ENCODE measurements at places on chromosomes 4 and X. TPM values are rescaled to one million over a fixed set of nuclear protein-coding genes. Genes with fewer than 3 reads are reported as not detected.
A peak's percentile ranks its signal among the peaks of the same experiment; 100 is the strongest.

DNA sequence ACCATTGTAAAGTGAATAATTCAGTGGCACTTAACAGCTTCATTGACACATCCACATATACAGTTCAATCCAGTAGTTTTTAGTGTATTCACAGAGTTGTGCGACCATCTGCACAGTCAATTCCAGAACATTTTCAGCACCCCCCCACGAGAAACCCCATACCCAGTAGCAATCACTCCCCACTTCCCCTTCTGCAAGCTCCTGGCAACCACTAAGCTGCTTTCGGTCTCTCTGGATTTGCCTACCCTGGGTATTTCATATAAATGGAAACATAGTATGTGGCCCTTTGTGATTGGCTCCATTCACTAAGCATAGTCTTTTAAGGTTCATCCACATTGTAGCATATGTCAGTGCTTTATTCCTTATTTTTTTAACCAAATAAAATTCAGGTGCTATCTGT is 10.0 kb downstream of the MSL3 start:
- no peak overlapping the region for H3K4me3 ChIP-seq
- H3K4me1 ChIP-seq = no peaks in the 10 kb centered on the region
- H3K36me3 ChIP-seq = peaks cover 50% of the 10 kb centered on the region
- H3K27ac ChIP-seq = no peak overlapping the region
- H3K27me3 ChIP-seq = no peaks in the 10 kb centered on the region

The SPANXA2 gene
- not detected for total RNA-seq

DNA sequence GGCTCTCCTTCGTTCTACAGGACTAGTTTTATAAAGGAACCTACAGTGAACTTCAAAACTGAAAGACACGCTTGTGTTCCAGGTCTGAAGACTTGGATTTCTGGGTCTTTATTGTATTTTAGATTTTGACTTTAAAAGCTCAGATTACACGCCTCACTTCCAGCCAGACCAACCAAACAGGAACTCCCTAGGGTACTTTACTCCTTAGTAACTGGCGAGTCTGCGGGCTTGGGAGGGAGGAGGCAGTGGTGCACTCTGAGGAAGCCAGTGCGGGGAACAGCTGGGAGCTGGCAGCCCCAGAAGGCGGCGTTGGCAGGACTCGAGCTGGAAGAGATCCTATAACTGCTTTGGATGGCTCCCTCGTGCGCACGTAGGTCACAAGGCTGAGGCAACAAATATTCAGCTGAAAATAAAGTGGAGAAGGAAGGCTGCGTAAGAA is 391 bp upstream of the PHKA1 start:
- no peaks in the 10 kb centered on the region for H3K36me3 ChIP-seq
- H3K27me3 ChIP-seq = peaks cover 4% of the 10 kb centered on the region
- H3K4me1 ChIP-seq = peaks cover 3% of the 10 kb centered on the region
- DNase-seq = peak; percentile 92
- H3K27ac ChIP-seq = peak overlapping the region; percentile 83

The SMIM43 gene
- 0.83 TPM for total RNA-seq

GRCh38 chrX:146614663-146615478 is 194.7 kb upstream of the CXorf51B start:
- H3K27me3 ChIP-seq = no peaks in the 10 kb centered on the region
- no peak for DNase-seq
- H3K4me3 ChIP-seq = no peak overlapping the region
- no peak overlapping the region for H3K27ac ChIP-seq
- H3K36me3 ChIP-seq = no peaks in the 10 kb centered on the region

DNA sequence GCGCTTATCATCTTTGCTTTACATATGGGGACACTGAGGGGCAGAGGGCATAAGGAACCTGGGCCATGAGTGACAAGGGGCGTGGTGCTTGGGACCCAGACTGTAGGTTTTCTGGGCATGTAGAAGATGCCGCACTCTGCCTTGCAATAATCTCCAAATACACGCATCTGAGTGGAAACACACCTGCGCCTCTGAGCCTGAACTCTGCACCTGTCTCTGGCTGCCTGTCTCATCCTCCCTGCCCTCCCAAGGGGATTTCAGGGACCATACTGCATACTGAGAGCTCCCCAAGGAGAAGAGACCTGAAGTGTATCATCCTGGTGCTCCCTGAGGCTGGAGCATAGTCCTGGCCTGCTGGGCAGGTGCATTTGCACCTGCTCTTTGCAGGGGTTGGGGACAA is 34.7 kb upstream of the ASMTL start:
- no peaks in the 10 kb centered on the region for H3K36me3 ChIP-seq
- no peak for DNase-seq
- peaks cover 7% of the 10 kb centered on the region for H3K4me1 ChIP-seq
- H3K4me3 ChIP-seq = no peak overlapping the region

The ALPK1 gene
- 15.6 TPM for total RNA-seq

GRCh38 chrX:146278381-146278780 is 460.8 kb downstream of the SLITRK2 start:
- no peaks in the 10 kb centered on the region for H3K36me3 ChIP-seq
- H3K27ac ChIP-seq = no peak overlapping the region
- no peaks in the 10 kb centered on the region for H3K4me1 ChIP-seq
- H3K4me3 ChIP-seq = no peak overlapping the region
- no peaks in the 10 kb centered on the region for H3K27me3 ChIP-seq

The TLL1 gene
- 8.3 TPM for total RNA-seq

The RASSF6 gene
- total RNA-seq = 0.75 TPM

DNA sequence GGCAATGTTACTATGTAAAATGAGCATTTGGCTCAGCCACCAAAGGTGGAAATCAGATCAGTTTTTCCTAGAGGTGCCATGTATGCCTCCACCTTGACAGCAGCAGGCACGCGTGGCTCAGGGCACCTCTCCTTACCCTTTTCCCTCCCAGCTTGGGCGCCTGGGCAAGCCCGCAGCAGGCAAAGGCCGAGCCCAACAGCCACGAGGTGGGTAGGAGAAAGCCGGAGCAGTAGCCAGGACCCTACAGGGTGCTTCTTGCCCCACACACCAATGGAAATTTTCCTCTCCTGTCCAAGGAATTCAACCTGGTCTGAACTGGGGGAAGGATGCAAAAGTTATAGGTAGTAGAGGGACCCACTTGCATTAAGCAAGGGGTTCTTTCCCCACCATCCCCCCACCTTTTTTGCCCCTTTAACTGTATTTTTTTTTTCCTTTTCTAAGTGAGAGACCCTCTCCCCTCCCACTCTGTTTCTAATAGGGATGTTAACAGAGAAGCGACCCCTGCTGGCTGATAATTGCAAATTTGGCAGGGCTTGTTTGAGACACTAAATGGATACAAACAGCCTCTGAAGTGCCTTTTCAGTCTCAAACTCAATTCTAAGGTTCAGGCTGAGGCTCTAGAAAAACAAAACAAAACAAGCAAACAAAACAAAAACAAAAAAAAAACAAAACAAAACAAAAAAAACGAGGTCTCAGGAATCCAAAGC is 895.1 kb downstream of the PCDH18 start:
- H3K4me1 ChIP-seq = no peaks in the 10 kb centered on the region
- H3K27ac ChIP-seq = no peak overlapping the region
- H3K4me3 ChIP-seq = no peak overlapping the region
- no peaks in the 10 kb centered on the region for H3K27me3 ChIP-seq
- no peak for DNase-seq

The OPRPN gene
- total RNA-seq = not detected

DNA sequence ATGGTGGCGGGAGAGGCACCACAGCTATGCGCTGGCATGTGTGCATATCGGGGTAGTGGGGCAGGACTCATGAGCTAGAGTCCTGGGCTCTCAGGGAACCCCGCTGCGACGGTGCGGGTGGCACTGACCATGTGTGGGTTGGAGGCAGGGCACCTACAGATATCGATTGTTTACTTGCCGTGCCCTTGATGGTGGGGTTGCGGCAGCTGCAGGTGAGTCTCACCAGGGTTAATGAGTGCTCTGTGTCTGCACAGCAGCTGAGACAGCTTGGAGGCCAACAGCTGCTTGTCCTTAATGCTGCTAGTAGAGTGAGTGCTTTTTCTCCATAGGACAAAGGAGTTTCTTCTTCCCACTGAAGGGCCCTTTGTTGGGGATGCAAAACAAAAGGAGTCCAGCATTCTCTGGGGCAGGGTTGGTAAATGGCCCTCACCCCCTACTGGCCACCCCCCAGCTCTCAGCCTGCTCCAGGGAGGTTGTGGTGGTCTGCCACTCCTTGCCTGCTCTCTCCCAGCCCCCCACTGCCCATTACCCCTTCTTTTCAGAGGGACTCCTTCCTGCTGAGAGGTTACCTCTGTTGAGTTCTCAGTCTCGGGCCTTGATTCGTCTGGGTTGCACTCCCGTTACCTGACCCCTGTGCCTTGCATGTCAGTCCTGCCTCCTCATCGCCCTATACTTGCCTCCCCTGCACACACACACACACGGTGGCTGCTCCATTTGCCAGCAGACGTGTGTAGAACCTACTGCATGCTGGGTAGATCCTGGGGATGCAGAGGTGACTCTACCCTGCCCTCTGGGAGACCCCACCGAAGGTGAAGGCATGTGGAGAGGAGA is 52.8 kb downstream of the TBC1D14 start:
- DNase-seq = peak; percentile 57
- no peaks in the 10 kb centered on the region for H3K27me3 ChIP-seq
- no peak overlapping the region for H3K27ac ChIP-seq

The ZBTB33 gene
- total RNA-seq = 8.0 TPM

DNA sequence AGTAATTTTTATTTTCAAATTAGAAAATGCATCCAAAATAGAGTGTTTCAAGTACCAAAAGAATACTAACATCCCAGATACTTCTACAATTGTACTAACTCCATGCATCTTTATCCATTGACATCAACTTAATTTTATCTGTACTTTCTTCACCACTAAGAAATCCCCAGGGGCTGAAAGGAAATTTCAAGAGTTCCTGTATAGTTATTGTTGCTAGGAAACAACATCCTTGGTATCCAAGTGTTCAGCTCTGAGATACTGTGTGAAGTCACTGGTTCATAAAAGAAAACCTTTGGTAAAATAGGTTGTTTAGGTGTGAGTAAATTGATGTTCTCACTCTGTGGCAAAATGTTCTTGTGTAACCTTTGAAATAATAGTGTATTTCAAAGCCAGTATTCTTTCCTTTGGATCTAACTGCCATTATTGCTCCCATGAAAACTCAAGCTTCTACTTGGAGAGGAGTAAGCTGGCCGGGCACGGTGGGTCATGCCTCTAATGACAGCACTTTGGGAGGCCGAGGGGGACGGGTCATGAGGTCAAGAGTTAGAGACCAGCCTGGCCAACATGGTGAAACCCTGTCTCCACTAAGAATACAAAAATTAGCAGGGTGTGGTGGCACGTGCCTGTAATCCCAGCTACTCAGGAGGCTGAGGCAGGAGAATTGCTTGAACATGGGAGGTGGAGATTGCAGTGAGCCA is 72.9 kb downstream of the COMMD8 start:
- no peaks in the 10 kb centered on the region for H3K27me3 ChIP-seq
- no peak overlapping the region for H3K4me3 ChIP-seq
- no peaks in the 10 kb centered on the region for H3K4me1 ChIP-seq
- H3K36me3 ChIP-seq = no peaks in the 10 kb centered on the region
- H3K27ac ChIP-seq = no peak overlapping the region

DNA sequence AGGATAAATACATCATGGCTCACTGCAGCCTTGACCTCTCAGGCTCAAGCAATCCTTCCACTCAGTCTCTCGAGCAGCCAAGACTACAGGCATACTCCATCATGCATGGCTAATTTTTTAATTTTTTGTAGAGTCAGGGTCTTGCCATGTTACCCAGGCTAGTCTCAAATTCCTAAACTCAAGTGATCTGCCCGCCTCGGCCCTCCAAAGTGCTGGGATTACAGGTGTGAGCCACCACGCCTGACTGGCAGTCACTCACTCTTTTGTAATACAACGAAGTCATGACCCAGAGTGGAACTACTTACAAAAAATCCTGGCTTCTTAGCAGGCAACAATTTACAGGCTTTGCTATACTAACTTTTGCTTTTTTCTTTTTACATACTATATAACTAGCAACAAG is 100.7 kb upstream of the MAP3K15 start:
- no peaks in the 10 kb centered on the region for H3K27me3 ChIP-seq
- H3K4me3 ChIP-seq = no peak overlapping the region
- no peak for DNase-seq
- peaks cover 4% of the 10 kb centered on the region for H3K4me1 ChIP-seq

All from esophagus muscularis mucosa (tissue), 4 donors.